ENCODE measurements at places on chromosomes 3 and 15. TPM values are rescaled to one million over a fixed set of nuclear protein-coding genes. Genes with fewer than 3 reads are reported as not detected.

ADGRG7 gene
- total RNA-seq: not detected

MYL3 gene
- total RNA-seq: not detected

DNA sequence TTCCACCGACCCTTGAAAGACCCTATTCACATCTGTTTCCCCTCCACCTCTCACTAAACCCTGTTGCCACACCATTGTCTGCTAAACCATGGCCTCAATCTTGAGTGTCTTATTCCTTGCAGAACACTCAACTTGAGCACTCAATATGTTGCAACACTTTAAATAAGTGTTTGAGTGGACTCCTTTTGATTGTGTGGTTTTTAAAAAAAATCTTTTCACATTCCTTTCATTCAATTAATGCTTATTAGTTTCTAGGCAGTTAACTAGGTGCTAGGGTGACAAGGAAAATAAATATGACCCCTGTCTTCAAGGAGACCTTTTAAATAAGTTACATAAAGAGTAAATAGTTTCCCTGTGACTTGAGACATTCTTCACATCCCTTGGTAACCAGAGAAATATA is 13.3 kb upstream of the HHLA2 start:
- DNase-seq: no peak

GRCh38 chr3:48996640-48997039 is 6.6 kb downstream of the P4HTM start:
- no peak for DNase-seq

- DNase-seq: no peak
These were observed 302.7 kb upstream of the ARPP21 start for GRCh38 chr3:35336601-35337000.
